ENCODE measurements at places on chromosomes 4 and X.

- no peak for DNase-seq
Measured at GRCh38 chr4:87805971-87806370, 6.6 kb downstream of the IBSP start.

GRCh38 chrX:107629540-107629909 lies 1.2 kb downstream of the PRPS1 start:
- no peak for DNase-seq

- no peak for DNase-seq
Measured at GRCh38 chrX:23373129-23373804, 38.6 kb downstream of the PTCHD1 start.

GRCh38 chr4:876780-877179 lies 50.9 kb upstream of the CPLX1 start:
- DNase-seq: no peak

DNA sequence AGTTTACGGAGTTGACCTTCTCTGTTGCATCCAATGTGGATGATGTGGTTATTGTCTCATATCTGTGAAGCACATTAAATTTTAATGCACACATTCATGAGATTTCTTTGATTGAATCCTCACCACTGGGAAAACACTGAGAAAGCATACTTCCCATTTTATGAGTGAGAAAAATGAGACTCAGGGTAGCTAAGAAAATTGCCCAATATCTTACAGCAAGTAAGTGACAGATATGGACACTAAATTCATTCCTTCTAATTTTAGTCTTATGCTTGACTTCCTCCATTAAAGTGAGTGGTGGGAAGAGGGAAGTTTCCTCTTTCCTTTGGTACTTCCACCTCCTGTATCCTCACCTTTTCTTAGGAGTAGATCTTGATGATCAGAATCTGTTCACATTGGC lies 504.8 kb upstream of the BOD1L1 start:
- no peak for DNase-seq

DNA sequence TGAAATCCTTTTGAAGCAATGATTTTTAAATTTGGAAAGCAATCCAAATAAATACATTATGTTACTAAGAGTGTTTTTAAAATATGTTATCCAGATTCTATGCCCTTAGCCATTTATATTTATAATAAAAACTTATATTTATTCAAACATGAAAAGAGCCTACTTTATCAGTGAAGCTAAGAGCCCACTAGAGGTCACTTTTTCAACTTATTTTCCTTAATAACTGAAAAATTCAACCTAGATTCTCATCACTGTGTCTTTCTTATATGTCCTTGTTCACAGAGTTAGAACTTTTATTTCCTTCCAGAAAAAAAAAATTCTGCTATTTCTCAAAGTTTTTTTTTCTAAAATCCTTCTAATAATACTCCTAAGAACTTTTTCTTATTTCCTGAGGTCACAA lies 23.9 kb downstream of the PRDM8 start:
- DNase-seq: no peak

DNA sequence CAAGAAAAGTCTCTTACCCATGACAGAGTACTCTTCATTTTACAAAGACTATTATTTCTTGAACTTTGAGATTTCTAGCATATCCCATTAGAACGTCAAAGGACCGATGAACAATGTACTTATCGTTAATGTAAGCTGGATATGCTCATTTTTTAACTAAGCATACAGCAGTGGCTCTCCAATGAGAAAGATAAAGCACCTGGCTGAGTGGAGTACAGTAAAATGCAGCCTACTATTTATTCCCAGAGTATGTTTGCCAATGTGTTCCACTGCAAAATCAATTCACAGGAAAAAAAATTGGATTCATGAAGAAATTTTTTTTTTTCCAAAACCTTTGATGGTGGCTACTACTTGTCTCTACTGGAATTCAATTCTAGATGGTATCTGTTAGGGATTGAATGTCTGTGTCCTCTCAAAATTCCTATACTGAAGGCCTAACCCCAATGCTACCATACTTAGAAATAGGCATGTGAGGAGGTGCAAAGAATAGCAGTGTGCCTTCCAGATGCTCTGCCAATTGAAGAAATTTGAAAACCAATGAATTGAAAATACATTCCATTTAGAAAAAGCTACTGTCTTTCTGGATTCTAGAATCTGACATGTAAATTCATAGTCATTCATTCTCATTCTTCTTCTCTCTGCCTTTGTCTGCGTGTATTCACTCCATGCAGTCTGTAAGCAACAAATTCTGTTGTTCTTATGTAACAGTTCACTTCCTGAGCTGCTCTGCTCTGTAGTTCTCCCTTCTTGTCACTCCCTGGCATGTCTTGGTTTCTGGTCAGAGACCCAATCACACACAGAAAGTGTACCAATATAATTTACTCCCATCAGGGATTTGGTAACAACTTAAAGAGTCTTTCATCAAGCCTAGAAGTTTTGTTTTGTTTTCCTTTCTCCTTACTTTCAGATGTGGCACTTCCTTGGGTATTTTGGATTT lies 61.4 kb downstream of the PAPSS1 start:
- no peak for DNase-seq

GRCh38 chr4:13367244-13367643 lies 116.9 kb downstream of the RAB28 start:
- DNase-seq: no peak

- no peak for DNase-seq
Measured at GRCh38 chr4:167842487-167842886, 249.8 kb upstream of the ANXA10 start.

DNA sequence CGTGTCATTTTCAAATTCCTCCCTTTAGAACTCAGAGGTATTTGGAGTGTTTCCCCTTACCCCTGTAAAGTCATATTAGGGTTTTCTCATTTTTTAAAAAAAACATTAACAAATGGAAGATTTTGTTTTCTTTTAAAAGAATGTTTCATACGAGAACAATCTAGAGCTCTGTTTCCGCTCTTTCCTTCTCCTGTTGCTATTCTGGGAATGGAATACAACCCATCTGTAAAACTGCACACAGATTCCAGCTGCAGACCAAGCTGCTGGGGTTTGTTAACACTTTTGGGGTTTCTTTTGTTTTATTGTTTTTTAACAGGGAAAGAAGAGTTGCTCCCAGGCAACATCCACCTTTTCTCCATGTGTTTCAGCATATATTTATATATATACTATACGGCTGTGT lies 61.3 kb downstream of the HCCS start:
- DNase-seq: no peak

- no peak for DNase-seq
Measured at GRCh38 chr4:81883530-81884450, 412.1 kb upstream of the RASGEF1B start.

Data from stimulated activated CD4-positive, alpha-beta T cell treated with anti-CD3 and anti-CD28 coated beads, Interleukin-2, amount 100 ng/mL, for 24 hours (primary cell).